ENCODE measurements at places on chromosomes 3 and 15.

DNA sequence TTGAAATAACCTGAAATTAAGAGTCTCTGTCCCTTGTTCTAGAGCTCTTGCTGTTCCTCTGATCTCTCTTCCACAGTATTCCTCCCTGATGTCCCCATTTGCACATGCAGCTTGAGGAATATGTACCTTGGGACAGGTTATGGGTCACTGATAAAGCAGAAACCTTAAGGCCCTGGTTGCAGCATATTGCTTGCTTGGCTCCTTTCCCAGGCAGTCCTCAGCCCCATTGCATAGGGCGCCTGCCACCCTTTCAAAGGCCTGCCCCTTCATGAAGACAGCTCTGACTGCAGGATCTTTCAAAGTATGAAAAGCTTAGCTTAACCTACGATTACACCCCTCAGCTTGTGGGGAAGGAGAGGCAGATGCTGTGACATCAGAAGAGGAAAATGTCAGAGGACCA, 51.6 kb downstream of the WDR76 start:
- no peak for DNase-seq

DNA sequence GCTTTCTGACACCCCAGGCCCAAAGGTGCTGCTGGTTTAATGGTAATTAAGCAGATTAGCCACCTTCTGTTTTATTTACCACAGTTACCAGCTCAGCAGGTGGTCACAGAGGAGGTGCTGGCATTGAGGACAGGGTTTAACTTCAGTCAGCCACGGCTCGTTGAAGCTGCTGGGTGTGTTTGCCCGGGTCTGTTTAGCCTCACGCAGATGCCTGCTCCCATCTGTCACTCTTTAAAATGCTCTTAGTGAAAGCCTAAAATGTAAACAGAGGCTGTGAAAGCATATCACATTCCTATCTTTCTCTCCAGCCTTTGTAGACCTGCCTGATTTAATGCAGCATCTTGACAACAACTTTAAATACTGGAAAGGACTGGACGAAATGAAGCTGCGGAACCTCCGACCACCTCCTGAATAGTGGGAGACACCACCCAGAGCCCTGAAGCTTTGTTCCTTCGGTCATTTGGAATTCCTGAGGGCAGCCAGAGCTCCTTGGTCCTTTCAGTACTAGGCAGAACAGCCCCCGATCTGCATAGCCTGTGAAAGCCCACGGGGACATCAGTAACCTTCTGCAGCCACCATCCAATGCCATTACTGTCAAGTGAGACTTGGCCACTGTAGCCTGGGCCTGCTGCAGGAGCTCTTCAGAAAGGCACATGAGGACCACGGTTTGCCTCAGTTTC, 156.0 kb downstream of the PDE8A start:
- no peak for DNase-seq

GRCh38 chr3:131608741-131609140, 106.0 kb upstream of the MRPL3 start:
- DNase-seq, result no peak

GRCh38 chr3:50653937-50654595, 20.7 kb upstream of the DOCK3 start:
- DNase-seq, result no peak

DNA sequence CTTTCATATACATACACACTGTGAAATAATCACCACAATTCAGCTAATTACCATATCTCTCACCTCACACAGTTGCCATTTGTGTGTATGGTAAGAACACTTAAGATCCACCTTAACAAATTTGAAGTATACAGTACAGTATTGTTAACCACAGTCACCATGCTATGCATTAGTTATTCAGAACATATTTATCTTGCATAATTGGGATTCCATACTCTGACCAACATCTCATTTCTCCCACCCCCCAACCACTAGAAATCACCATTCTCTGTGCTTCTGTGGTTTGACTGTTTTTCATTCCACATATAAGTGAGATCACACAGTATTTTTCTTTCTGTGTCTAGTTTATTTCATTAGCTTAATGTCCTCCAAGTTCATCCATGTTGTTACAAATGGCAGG, 247.7 kb upstream of the CTNNB1 start:
- DNase-seq, result no peak

- no peak for DNase-seq
Measured at GRCh38 chr3:51392355-51393133, 1.5 kb downstream of the RBM15B start.

Measured in epithelial cell of proximal tubule (primary cell).